Subcutaneous preadipocyte (primary cell): ENCODE measurements at places on chromosomes 6 and 20. TPM values are rescaled to one million over a fixed set of nuclear protein-coding genes. Genes with fewer than 3 reads are reported as not detected.

PREX1 gene
- total RNA-seq = 0.73 and 31.3 TPM in 2 replicates

COL9A3 gene
- total RNA-seq = 0.73 and 0.98 TPM in 2 replicates

DEF6 gene
- total RNA-seq = 0.37 and 0.39 TPM in 2 replicates

SMAP1 gene
- 15.1 and 18.4 TPM in 2 replicates for total RNA-seq

VAPB gene
- 11.4 and 11.9 TPM in 2 replicates for total RNA-seq
